ENCODE measurements at places on chromosomes 4 and X. TPM values are rescaled to one million over a fixed set of nuclear protein-coding genes. Genes with fewer than 3 reads are reported as not detected.

Gene HS6ST2
- total RNA-seq: under 0.01 TPM

Gene ZFYVE28
- total RNA-seq: 2.3 TPM

Gene ESX1
- not detected for total RNA-seq

Gene DDX53
- not detected for total RNA-seq

Gene LEF1
- total RNA-seq: 6.4 TPM

Gene FAM236B
- not detected for total RNA-seq

Gene OGT
- total RNA-seq: 68.8 TPM

Gene NIPAL1
- total RNA-seq: 7.9 TPM

Gene PRR32
- total RNA-seq: not detected

Gene TMPRSS11A
- total RNA-seq: not detected

Gene HTN1
- not detected for total RNA-seq

Gene PRIMPOL
- total RNA-seq: 5.9 TPM

Gene CENPC
- total RNA-seq: 14.9 TPM

Gene SPANXC
- total RNA-seq: not detected

Gene L1CAM
- total RNA-seq: not detected

Gene PPP1R2C
- not detected for total RNA-seq

Gene POU3F4
- total RNA-seq: not detected

Gene DRD5
- not detected for total RNA-seq

Gene NPY2R
- not detected for total RNA-seq

Gene MAGEB10
- total RNA-seq: not detected

Gene FHDC1
- 33.0 TPM for total RNA-seq

Gene WDR17
- 0.84 TPM for total RNA-seq

Gene AKAP14
- total RNA-seq: not detected

Gene DRP2
- total RNA-seq: 0.23 TPM

Gene GIMD1
- not detected for total RNA-seq

Gene CT45A2
- not detected for total RNA-seq

Gene PLXNB3
- total RNA-seq: 0.42 TPM

Gene OTC
- 46.3 TPM for total RNA-seq

Gene SSX4B
- total RNA-seq: not detected

Gene TTC29
- not detected for total RNA-seq

Gene GPRIN3
- 1.5 TPM for total RNA-seq

Gene SEL1L3
- total RNA-seq: 13.1 TPM

Gene RTL9
- total RNA-seq: 0.37 TPM

Gene SULT1E1
- 63.0 TPM for total RNA-seq

Gene UPF3B
- total RNA-seq: 3.3 TPM

Gene SSX2
- total RNA-seq: not detected

Gene UGT2B28
- total RNA-seq: not detected

Gene ARAP2
- total RNA-seq: 5.3 TPM

Gene SPARCL1
- 1.9 TPM for total RNA-seq

Gene ZRSR2
- total RNA-seq: 1.4 TPM

Gene VCX
- not detected for total RNA-seq

Gene PABPC1L2A
- total RNA-seq: not detected

Gene GALNTL6
- not detected for total RNA-seq

Gene ZNF185
- 3.2 TPM for total RNA-seq

Gene CYP4V2
- total RNA-seq: 119 TPM

Gene ZNF718
- total RNA-seq: 6.5 TPM

Gene CSAG1
- total RNA-seq: not detected

Gene HSFX4
- total RNA-seq: not detected

Gene DCAF4L1
- under 0.01 TPM for total RNA-seq

Gene DUSP9
- total RNA-seq: 1.9 TPM

Gene TMEM150C
- total RNA-seq: 8.7 TPM

Gene RAB39B
- 0.17 TPM for total RNA-seq

Gene TMEM271
- total RNA-seq: not detected

Gene DUX4
- total RNA-seq: not detected

Gene HPSE
- 1.0 TPM for total RNA-seq

Gene PPBP
- total RNA-seq: 0.67 TPM

Measured in liver (tissue), 10 donors.